ENCODE measurements at places on chromosomes 1 and 21.
A peak's percentile ranks its signal among the peaks of the same experiment; 100 is the strongest.

DNA sequence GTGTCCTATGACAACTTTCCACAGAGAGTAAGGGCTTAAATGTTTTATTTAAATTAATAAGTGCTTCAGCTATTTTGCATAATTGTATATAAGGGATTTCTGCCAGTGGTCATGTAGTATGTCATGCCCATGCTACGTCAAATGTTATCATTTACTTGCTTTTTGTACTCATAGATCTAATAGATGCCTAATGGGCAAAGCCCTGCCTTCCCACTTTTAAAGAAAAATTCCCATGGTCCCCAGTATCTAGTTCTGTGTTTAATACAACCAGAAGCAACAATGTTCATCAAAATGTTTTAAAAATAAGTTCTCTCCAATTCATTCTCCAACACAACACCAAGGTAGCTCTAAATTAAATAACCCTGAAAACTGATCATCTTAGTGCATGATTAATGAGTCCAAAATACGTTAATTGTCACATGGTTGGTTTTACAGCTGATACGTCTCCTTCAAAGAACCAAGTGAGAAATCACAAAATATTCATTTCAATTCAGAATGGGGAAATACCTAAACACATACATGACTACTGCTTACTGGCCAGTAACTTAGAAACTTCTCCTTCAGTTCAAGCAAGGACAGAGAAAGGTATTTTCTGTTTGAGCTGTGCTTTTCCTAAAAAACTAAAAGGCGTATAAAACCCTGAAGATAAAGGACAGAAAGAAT is 49.1 kb upstream of the SDC3 start:
- no peak for DNase-seq

DNA sequence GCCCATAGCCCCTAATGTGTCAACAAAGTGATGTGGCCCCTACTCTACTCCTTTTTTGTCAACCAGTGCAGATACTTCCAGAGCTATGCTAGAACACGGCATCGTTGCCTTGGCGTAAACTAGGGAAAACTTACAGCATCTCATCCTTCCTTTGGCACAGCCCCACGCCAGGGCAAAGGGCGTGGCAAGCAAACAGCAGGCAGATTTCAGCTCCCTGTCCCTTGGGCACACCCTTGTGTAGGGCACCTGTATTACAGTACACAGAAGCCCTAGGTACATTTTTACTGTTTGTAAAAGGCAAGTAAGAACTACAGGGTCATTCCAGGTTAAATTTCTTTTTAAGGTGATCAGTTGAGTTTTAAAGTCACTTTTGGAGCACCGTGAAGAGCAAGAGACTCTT is 29.3 kb downstream of the PRDX6 start:
- no peak for DNase-seq

DNA sequence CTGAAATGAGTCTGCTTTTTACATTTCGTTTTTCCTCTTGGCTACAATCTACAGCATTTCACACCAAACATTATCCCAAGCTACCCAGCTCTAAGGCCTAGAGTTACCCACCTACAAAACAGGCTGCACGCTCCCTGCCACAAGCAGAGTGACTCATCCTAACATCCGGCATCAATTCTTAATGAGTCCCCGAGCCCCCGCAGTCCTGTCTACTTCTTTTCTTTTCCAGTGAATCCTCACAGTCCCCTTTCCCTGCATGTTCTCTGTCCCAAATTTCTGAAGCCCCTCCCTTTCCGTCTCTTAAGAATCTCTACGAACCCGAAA is 650 bp downstream of the PCNX2 start:
- peak; percentile 66 for DNase-seq

- peak; percentile 78 for DNase-seq
These were observed 27.2 kb downstream of the XCL1 start for GRCh38 chr1:168603501-168604110.

DNA sequence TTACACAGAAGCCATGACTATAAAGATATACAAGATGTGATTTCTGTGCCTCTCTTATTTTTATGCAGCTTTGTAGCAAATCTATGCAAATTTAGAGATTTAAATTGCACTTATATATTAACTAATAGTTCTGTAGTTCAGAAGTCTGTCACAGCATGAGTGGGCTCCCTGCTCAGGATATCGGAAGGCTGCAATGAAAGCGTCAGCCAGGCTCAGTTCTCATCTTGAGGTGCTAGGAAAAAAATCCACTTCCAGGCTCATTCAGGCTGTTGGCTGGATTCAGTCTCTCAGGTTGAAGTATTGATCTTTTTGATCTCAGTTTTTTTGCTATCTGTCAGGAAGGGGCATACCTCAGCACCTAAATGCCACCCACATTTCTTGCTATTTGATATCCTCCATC is 487.4 kb upstream of the DEPDC1 start:
- DNase-seq: no peak

DNA sequence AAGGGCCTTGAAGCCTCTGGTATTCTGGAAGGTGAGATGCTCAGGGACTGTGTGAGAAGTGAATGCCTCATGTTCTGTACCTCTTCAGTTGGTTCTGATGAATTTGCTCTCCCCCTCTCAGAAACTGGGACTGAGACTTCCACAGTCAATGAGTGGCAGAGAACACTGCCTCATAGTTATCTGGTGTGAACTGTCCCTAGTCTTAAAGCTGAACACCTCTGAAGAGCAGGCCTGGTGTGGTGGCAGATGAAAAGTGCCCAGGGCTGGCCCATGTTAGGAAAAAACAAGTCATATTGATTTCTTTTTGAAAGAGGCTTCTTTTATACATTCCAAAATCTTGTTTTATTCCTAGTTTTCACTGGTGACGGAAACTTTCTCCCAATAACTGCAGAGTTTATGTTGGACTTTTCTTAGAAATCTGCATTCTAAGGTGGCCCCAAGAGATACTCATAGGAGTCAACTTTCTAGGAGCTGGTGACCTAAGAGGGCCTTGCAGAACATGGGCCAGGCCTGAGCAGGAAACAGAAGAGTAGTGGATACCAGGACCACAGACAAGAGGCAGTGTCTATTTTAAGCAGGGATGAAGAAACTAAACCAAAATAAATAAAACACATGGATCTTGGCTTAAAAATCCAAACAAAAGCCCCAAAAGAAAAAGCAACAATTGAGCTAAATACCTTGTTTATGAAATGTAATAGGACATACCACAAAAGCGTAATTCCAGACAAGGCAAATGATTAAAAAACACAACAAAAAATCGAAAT is 19.5 kb downstream of the DUSP10 start:
- no peak for DNase-seq

- no peak for DNase-seq
These were observed 34.2 kb downstream of the SYF2 start for GRCh38 chr1:25197982-25198662.

- DNase-seq: peak; percentile 78
These were observed at the start of gene PTPRF for GRCh38 chr1:43530483-43531106. TSS of gene PTPRF (plus strand) at chr1:43530883. CDS start at chr1:43545076, 14,193 bp downstream.

DNA sequence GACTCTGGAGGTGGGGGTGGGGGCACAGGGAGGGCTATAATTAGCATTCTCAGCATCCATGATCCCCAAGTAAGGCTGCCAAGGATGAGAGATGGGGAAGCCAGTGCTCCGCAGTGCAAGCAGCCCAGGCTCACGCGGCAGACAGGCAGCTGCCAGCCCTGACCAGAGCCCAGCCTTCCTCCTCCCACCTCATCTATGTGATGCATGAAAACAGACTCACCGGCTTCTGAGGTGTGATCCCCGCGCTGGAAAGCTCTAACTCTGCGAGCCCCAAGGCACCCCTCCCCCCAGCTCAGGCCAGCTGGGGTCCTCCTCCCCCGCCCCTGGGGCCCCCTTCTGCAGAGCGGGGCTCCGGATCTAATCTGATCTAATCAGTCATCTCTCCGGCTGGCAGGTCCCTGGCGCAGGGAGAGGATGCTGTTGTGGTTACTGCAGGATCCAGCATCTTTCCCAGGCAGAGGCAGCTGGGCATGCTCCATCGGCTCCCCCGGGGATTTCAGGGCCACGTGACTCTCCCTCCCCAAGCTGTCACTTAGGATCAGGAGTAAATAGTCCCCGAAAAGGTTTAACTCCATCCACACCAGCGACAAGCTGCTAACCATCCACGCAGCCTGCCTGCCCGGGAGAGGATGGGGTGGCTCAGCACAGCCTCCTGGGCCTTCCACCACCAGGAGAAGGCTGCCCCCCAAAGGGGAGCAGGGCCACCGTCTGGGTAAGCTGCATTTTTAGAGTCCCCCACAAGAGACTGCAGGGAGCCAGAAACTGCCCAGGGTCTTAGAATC is at the start of gene PLEKHA6:
PLEKHA6 (minus strand) TSS at position 456 of the 782 bp plus-strand sequence. CDS start 86,202 bp downstream, outside the sequence.
- peak; percentile 29 for DNase-seq

All from dermis blood vessel endothelial cell (primary cell).